ENCODE measurements at places on chromosomes 5 and 9. TPM values are rescaled to one million over a fixed set of nuclear protein-coding genes. Genes with fewer than 3 reads are reported as not detected.
A peak's percentile ranks its signal among the peaks of the same experiment; 100 is the strongest.

DNA sequence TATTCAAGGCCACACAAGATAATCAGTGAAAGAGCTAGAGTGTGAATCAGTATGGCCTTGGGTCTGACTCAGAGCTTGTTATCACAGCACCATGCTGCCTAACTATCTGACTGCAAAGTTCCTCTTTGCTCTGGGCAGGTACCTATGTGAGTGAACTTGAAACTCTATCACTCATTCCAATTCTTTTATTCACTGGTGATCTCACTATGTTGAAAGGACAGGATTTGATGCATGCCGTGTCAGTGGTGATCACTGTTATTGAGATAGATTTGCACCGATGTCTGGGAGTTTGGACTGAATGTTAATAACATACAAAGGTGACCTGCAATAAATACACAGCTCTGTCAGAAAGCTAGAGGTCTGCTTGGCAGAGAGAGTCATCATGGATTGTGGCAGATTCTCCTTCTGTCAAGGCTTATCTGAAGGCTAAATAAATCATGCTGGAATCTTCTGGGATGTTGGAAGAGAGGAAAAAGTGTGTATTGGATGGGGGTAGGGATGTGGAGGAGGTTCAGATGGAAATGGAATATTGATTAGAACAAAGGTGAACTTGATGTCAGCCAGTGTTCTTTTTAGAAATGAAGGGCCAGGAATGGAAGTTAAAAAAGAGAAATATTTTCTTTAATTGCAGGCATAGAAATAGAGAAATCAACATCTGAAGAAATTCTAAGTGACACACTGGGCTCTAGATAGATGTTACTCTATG lies 91.8 kb upstream of the TNC start:
- DNase-seq, result no peak

DNA sequence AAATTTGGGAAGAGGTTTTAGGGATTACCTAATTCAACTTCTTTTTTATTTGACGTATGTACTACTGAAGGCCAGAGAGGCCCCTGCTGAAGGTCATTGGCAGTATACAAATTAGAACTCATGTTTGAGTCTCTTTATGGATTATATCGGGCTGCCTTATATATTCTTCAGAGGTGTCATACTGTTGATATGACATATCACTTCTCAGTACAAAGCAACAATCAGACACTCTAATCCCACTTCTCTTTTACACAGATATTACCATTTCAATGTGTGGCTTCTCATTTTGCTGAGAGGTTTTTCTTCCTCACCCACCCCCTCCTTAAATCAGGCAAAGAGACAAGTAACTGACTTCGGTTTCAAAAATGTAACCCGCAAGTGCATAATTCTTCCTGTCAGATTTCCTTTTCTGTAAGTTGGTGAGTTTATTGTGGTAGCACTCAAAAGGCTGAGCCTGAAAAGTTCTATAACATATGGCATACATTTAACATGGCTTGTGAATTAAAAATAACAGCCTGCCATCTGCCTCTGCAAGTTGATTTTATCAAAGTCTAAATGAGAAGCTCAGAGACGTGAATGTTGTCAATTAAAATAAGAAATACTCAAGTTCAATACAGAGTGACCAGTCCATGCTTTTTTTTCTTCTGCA lies 163.6 kb upstream of the RORB start:
- no peak for DNase-seq

DNA sequence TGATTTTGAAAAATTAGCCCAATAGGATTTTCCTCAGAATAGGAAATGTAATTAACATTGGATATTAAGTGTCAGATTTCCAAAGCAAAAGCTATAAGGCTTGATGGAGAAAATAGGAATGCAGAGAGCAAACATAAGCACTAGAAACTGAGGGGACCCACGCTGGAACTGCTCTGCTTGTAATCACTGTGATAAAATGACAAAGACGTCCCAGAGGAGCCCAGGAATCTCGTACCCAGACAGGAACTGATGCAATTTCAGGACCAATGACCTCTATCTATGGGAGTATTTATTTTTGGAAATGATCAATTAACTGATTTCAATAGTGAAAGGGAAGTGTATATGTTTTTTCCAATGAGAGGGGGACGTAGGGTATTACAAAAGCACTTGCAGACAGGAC lies 714.5 kb upstream of the WWC1 start:
- no peak for DNase-seq

GRCh38 chr5:58457050-58457449 lies 2.8 kb downstream of the PLK2 start:
- no peak for DNase-seq

DNA sequence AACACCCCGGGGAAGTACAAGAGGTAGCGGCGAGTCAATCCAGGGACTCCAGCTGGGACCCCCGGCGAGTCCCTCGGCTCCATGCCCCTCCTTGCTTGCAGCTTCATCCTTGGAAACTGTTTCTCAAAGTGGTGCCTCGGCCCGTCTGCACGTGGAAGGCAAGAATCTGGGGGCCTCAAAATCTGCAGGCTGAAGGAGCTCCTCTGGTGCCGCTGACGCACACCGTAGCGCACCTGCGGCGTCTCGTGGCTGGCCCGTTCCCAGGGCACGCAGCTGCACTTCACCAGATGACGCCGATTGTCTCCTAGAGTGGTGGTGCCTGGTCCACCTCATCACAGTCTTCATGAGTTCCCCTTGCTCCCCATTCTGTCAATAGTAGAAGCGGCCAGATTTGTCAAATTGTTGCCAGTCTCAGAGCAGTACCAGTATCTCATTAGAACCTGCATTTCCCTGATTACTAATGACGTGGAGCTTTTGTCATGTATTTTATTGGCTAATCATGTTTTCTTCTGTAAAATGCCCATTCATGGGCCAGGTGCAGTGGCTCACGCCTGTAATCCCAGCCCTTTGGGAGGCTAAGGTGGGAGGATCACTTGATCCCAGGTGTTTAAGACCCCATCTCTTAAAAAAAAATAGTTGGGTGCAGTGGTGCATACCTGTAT lies 38.6 kb downstream of the GTF3C4 start:
- no peak for DNase-seq

- DNase-seq, result peak; percentile 79
Measured at GRCh38 chr9:136690806-136691261, 3.6 kb upstream of the AGPAT2 start.

SPDL1 gene
- 4.2 TPM for total RNA-seq

All from heart right ventricle (tissue), 16 donors.